ENCODE measurements at places on chromosomes 16 and 17.

GRCh38 chr17:28720247-28720996, 637 bp downstream of the RPL23A start:
- DNase-seq: peak; percentile 55

DNA sequence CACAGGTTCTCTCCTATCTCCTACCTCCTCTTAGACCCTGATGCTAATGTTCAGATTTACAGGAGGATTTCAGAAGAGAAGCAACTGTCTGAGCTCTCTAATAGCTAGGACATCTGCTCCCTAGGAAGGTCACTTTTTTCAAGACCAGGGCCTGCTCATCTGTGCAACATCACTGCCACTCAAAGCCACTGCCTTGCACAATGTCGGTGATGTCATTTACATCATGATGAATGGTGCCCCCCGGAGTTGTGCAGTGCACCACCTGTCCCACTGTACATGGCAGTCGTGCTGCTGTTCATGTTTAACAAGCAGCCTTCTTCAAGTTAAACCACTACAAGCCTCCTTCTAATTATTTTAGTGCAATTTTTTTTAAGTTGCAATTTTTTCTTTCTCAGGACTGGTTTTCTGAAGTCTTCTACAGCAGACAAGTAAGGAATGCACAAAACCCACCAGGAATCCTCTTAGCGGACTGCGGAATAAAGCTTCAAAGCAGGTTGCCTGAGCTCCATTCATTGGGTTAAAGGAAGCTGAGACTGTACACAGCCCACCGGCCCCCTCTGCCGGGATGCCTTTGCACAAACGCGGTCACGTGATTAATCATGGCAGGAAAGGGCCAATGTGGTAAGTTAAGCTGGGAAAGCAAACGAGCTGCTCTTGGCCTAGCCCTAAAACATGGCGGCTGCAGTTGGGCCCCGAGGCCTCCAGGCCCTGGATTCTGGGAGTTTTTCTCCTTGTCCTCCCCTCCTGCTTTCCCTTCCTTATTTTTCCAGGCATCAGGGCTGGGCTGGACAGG, 74.1 kb downstream of the MYH11 start:
- no peak for DNase-seq

DNA sequence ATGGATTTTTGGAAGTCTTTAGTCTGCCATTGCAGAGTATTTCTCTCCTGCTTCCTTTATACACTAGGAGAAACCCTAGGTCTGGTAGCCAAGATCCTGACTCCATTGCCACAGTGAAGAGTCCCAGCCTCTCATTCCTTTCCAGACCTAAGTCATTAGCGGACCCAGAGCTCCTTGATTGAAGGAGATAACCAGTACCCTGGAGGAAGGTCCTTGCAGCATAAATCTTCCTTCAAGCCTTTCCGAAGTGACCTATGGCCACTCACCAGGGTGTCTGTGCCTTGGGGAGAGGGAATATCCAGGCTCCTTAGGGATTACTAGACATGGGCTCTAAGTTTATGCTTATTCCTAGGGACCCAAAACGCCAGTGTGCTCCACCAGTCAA, 35.8 kb downstream of the BCL7C start:
- DNase-seq: no peak

GRCh38 chr17:80539022-80539641, 5.5 kb upstream of the RPTOR start:
- no peak for DNase-seq

- no peak for DNase-seq
These were observed 459.8 kb downstream of the PMP22 start for GRCh38 chr17:14805348-14805747.

DNA sequence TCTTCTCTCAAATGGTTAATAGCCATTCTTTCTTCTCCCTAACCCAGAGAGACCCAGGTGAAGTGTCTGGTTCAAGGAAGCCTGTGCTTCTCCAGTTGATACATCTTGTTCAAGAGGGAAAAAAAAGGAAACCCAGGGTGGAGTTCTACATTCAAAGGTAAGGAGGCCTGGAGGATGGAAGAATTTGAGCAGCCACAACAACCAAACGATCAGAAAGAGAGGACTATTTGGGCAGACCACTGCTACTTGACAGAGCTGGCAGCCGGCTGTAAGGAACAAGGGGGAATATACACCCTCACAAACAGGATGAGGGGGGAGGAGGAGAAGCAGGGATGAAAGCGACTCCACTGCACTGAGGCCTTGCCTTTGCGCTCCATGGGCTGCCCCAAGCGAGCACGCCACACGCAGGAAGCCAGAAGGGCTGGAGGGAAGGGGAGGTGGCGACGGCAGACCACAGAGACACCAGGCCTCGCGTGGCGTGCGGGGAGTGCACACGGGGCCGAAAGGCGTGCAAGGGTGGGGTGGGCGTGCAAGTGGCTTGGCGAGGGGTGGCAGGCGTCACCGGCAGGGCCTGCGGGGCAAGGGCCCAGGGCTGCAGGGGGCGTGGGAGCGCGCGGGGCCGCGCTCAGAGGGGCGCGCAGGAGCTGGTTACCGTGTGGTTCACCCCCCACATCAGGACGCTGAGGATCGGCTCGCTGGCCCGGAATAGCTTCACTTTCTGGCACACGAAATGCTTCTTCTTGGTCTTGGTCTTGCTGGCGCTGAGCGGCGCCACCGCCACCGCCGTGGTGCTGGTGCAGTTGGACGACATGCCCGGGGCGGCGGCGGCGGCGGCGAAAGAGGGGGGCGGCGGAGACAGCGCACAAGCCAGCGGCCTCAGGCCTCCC, 499 bp downstream of the PIP4K2B start:
- DNase-seq: peak; percentile 65

DNA sequence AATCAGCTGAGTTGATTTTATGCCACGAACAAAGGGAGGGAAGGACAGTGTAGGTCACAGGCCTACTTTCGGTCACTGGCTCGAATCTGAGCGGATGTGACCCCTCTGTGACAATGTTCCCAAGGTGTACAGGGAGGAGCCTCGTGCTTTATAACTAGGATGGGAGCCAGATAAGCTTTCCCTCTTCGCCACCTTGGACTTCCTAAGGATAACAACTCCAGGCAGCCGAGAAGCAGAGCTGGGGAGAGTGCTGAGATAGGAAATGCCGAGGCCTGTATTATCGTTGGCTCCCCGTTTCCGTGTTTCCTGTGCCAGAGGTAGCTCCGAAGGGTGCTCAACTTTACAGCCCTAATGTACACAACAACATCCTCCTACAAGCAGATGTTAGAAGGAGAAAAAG, 217.8 kb upstream of the IRX3 start:
- no peak for DNase-seq

GRCh38 chr17:60664022-60664421, 13.6 kb upstream of the BCAS3 start:
- no peak for DNase-seq

GRCh38 chr17:40014375-40014980, 762 bp upstream of the CSF3 start:
- DNase-seq: no peak

- peak; percentile 91 for DNase-seq
These were observed at the start of gene SNX20 for GRCh38 chr16:50681021-50681885. SNX20 (minus strand) TSS chr16:50681312; CDS start chr16:50677526, 3,786 bp downstream.

DNA sequence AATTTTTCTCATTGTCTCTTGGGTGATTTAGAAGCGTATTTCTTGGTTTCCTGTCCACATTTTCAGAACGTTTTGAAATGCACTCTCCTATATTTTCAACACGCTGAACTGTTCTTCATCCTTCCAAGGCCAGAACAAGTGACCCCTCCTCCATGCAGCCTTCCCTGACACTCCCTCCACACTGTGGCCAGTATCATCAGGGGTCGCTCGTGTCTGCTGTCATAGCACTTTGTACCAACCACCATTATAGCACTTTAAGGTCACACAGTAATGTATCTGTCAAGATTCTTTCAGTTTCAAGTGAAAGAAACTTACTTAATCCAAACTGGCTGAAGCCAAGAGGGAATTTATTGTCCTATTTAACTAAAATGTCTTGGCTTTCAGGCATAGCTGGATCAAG, 17.5 kb upstream of the IL21R start:
- no peak for DNase-seq

GRCh38 chr16:78439646-78440045, 340.2 kb downstream of the WWOX start:
- no peak for DNase-seq

DNA sequence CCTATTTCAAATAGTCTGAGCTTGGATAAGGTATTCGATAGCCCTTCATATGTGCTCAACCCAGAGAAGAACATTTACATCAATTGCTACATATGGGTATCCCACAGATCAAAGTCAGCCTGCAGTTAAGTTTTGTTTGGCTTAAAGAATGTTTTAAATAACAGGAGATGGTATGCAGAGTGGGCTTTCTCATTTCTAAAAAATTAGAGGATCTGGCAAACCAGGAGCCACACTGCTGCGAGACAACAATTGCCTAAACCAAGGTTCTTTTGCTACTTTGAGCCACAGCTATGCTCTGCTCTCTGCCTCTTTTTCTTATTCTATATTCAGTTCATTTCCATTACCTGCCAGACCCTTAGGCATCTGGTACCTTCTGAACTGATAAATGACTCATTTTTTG, 30.2 kb upstream of the ARHGAP44 start:
- DNase-seq: no peak

GRCh38 chr16:983044-984030, 1.8 kb downstream of the SOX8 start:
- no peak for DNase-seq

GRCh38 chr16:49545243-49545642, 171.6 kb downstream of the C16orf78 start:
- DNase-seq: no peak

GRCh38 chr17:63295839-63296590, 150.1 kb downstream of the CYB561 start:
- DNase-seq: no peak

DNA sequence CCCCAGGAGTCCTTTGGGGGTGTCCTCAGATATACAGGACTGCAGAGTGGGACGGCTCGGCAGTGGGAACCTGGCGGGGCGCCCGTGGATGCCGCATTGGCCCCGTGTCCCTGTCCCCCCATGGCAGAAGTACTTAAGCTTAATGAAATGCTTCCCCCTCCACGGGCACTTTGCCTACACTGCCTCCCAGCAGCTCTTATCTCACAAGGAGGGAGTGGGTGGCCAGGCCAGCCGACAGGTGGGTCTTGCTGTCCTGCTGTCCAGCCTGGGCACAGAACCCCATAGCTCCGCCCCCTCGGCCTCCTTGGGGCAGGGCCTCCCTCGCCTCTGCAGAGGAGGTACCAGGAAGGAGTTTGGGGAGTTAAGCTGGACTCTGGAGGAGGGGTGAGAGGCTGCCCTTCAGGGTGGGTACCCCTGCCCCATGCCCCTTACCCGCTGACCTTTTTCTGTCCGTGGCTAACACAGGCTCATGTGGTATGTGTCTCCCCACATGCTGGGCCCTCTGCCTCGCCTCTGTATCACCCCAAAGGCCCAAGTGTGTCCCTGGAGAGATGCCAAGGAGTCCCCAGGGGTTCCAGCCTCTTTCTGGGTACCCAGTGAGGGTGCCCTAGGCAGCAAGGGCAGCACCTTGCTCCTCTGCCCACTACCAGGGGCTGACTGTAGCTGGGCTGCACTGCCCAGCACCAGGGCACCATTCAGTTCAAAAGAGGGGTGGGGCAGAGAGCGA, 8.7 kb downstream of the THRA start:
- peak; percentile 63 for DNase-seq

DNA sequence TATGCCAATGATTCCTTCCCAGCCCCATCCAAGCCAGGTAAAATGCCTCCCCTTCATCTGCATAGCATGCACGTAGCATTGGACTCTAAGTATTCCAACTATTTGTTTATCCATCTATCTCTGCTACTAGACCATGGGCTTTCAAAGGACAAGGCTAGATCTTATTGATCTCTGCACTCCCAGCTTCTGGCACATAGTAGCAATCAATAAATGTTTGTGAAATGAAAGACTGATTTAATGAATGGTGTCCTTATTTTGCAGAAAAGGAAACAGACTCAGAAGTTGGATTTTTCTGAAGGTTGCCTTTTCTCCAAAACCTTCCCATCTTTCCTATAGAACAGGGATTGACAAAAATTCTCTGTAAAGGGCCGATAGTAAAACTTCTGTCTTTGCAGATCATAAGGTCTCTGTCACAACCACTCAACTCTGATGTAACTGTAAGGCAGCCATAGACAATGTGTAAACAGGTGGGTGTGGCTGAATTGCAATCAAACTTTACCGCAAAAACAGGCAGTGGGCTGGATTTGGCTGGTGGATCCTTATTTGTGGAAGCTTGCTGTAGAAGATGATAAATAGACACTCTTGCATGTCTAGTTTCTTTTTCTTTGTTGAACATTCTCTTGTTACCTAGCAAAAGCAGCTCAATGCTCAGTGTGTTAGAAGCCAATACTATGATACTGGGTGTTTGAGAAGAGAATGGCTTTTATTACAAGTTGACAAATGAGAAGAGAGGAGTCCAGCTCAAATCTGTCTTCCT, 7.6 kb upstream of the CMTR2 start:
- DNase-seq: no peak

Data from HL-60 (cell line).